ENCODE measurements at places on chromosomes 3 and 15.

DNA sequence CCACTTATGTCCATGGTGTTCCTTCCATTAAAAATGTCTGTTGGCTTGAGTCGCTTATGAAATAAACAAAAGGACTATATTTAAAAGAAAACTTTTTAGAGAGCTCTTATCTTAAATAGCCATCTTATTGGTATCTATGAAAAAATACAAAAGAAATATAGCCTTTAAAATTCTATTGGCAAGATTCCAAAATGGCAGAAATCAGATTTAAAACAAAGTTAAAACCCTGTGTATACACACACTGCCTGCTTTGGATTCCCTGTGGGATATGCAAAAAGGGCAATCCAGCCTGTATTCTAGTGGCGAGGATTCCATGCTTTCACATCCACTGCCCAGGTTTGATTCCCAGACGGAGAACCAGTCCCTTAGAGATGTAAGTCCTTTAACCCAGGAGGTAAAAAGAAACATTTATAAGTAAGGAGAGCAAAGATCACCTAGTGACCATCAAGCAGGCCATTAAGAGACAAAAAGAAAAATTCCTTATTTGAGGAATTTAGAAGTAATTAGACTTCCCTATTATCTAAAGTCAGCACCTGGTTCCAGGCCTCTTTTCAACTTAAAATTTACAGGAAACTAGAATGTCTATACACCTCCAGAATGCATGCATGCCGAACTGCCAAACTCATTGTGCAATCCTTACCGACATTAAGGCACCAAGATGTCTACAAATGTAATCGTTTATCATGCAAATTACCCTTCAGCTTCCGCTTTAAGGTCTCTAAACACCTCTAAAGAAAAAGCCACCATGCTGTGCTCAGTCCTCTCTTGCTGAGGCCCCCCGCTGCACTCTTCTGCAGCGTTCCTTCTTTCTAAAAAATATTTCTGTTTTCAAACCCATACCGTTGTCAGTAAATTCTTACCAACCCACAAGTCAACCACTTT lies 69.6 kb upstream of the STRIT1 start:
- DNase-seq, result no peak

DNA sequence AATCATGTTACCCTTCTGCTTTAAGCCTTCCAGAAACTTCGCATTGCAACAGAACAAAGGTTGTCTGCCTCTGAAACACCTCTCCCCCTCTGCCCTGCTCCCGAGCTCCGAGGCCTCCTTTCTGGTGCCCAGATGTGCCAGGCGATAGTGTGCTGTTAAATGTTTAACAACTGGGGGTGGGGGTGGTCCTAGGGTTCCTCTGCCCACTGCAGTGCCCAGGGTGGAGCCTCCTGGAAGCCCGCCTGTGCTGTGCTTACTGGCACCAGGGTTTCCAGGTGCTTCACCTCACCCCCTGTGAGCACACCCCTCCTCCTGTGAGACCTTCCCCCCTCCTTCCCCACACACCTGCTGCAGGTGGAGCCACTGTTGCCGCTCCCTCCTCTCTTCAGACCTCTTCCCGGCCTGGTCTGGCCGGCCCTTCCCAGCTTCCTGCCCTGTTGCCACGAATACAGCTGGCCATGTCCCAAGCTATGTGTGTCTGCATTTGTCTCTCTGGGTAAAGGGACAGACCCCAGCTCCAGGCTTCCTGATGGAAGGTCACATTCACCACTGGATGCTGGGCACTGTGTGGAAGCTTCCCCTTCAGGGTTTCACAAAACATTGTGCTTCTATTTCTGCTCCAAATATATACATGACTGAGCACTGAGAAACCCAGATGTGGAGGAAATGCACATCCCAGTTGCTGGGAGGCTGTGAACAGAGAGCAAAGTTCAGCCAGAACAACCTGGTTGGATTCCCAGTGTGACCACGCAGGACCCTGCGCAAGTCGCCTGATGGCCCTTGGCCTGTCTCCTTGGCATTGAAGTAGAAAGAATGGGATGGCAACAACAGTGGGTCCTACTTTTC lies 37.2 kb downstream of the MGLL start:
- DNase-seq, result no peak

DNA sequence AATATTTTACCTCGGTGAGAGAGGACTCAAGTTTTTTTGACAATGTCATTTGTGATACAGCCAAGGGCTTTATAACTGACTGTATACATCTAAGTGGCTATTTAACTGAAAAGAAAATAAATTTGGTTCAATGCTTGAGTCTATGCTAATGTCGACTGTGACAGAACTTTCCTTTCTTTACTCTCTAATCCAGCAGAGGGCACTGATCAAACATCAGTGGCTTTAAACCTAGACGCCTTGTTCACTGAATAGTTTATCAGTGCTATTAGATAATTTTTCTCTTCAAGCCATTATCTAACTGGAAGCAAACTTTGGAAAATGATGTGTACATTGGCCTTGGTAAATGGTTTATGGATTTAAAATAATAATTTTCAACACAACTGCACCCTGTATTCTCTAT lies 285.1 kb downstream of the CHL1 start:
- DNase-seq, result no peak

- DNase-seq, result no peak
Measured at GRCh38 chr15:70545526-70545925, 217.8 kb downstream of the UACA start.

DNA sequence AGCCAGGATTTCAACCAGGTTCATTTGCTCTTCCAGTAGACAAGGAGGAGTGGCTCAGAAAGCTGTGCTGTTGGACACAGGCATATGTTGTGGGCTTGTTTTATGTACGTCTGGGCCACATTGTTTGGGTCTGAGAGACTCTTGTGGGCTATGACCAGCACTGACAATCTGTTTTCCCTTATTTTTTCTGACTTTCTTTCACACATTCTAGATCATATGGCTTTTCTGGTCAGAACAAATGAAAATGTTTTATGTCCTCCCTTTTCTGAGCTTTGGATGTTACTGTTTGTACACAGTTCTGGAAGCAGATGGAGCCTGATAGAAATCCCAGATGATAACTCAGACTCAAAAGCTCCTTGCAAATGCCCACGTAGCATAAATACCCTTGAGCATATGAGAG lies 85.8 kb upstream of the RGMA start:
- DNase-seq, result no peak

DNA sequence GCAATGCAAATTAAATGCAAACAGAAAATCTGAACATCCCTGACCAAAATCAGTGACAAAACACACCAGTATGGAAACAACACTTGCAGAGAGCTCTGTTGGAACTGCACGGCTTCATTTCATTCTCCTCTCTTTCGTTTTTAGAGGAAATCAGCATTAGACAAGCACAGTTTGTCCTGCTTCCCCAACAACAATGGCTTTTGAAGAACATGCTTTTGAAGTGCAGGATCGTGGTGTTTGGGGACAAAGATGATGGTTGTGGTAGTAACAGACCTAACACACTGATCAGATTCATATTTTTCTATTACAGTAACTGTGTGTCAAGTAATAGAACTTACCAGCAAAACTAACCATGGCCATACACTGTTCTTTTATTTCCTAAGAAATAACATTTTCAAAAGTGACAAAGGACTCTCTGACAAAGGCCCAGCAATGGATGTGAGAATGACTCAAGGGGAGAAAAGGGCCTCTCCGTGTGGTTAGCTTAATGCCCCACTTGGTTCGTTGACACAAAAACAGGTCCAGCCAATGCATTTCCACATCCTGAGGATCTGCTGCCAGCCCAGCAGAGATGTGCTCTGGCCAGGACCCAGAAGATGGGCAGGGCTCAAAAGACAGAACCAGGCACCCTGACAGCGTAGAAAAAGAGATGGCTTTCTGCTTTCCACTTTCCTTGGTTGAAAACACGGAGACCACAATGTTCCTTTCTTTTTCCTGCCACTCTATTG lies 84.1 kb downstream of the CCNL1 start:
- DNase-seq, result no peak

DNA sequence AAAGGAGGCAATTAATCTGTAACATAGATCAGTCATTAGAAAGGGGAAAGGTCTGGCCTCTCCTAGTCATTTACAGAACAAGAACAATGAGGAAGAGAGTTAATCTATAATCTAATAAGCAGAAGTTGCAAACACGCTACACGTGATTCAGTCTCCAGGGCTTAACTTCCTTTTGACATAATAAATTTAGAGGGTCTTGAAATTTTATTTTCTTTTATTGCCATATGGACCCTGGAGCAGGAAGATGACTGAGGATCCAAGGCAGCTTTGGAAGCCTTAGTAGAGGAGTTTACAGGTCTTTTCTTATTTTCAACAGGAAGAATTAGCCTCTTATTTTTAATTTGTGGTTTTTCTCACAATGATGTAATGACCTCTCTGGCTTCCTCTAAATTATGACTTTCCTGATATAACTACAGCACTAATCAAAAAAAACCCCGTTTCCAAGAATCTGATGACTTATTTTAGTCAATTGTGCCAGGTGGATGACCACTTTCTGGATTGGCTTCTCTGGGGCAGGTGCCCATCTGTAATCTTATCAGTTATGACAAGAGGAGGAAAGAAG lies 32.2 kb downstream of the ADGRG7 start:
- DNase-seq, result no peak

GRCh38 chr15:59456114-59456513 lies 18.1 kb downstream of the FAM81A start:
- no peak for DNase-seq

GRCh38 chr3:52269776-52270175 lies 8.7 kb downstream of the WDR82 start:
- DNase-seq, result no peak

GRCh38 chr15:72998681-72999466 lies 53.4 kb upstream of the NEO1 start:
- no peak for DNase-seq

GRCh38 chr3:11304175-11304574 lies 32.0 kb downstream of the ATG7 start:
- DNase-seq, result no peak

- no peak for DNase-seq
Measured at GRCh38 chr3:188940573-188940932, 231.2 kb upstream of the TPRG1 start.

DNA sequence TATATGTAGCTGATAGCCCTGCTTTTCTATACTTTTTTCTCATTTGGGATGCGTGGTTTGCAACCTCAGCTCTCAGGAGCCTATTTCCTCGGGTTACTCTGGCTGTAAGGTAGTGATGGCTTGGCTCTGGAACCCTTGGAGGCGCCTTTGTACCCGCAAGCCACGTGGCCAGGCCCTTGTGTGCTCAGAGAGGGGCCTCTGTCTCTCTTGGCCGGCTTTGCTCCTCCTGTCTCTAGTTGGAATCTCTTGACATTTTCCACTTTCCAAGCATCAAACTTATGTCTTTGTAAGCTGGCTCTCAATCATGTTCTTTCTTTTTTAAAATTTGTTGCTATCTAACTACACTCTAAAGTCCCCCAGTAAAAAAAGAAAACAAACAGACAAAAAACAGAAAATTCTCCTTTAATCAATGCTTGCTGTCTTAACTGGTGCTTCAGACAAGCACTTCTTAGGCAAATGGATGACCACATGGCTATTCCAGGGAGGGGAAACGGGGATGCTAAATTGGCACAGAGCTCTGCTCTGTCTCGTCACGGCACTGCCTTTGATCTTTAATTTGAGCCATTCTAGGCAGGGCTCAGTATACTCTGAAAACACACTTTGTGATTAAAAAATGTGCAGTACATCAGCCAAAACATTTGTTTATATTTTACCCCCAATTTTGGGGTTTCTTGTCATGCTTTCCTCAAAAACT lies 180.4 kb upstream of the NR2E3 start:
- DNase-seq, result no peak

GRCh38 chr3:194836661-194837060 lies 151.0 kb downstream of the FAM43A start:
- DNase-seq, result no peak

- no peak for DNase-seq
Measured at GRCh38 chr3:16253601-16254000, 11.1 kb downstream of the DPH3 start.

DNA sequence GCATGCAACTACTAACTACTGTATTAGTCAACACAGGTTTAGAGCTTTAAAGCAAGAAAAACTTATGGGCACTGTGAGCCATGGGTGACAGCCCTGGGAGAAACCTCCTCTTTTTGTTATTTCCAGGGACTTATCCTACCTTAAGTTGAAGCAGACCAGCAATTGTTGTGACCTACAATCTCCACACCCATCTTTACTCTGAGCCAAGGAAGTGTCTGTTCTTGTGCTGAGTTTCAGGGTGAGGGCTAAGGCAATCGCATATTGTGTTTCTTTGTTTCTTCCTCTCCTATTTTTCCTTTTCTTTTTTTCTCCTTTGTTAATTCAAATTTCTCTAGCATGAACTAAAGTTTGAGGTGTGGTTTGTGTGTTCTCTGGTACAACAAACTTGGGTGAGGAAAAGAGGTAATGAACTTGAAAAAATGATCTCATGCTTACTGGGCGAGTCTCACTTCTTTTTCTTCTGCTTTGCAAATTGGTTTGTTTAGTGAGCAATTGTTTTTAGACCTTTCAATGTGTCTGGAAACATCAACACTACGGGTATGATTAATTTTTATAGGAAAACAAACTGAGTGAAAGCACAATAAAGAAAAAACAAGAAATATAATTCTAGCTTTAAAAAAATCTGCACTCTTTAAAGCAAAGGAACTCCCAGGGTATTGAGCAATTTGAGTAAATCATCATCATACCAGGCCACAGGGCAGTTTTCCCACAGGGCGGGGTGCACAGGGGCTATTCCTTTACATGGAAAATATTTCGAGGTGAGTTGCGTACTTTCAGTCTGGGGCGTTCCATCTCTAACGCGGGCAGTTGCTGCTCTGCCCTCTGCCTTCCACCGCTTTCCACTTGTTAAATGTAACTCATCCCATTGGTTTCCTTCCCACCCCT lies 2.7 kb downstream of the UPK1B start:
- no peak for DNase-seq

DNA sequence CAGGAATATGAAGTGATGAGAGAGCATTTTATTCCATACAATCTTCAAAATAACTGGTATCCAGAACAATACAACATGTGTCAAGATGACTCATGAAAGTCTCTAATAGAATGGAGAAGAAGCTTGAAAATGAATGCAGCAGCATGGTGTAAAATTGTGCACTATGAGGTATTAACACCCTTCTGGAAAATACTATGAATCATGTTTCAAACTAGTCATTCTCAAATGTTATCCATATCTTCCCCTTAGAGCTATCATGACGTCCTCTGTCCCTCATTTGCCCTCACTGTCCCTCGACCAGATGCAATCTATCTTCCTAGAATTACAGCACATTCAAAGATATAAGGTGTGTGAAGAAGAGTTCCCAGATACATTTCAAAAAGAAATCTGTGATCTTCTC lies 198.2 kb downstream of the NECTIN3 start:
- DNase-seq, result no peak

DNA sequence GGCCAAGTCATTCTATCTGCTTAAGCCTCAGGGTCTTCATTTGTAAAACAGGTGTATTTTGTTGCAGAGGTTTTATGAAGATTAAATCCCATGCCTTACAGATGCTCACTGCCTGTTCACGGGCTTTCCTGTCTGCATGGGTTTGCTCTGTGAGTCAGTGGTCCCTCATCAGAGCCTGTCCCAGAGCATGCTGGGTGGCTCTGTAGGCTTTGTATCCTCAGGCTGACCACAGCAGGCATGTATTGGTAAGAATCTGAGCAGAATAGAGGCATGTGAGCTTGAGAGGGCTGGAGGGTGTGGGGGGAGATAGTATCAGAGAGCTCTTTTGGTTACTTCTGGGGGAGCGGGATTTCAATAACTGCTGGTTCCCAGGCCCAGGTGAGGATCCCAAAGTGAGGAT lies 45.4 kb upstream of the PLXNA1 start:
- DNase-seq, result no peak
